Activated T-helper 2 cell treated with anti-CD3 and anti-CD28 coated beads, Interferon-gamma antibody, Interleukin-2, Interleukin-4, amounts not matched to agents 10 μg/mL and 5 μg/mL and 100 μg/mL, durations not matched to agents 14 hours and 24 hours and 36 hours (primary cell): ENCODE measurements at places on chromosomes 4 and X. TPM values are rescaled to one million over a fixed set of nuclear protein-coding genes. Genes with fewer than 3 reads are reported as not detected.

DNA sequence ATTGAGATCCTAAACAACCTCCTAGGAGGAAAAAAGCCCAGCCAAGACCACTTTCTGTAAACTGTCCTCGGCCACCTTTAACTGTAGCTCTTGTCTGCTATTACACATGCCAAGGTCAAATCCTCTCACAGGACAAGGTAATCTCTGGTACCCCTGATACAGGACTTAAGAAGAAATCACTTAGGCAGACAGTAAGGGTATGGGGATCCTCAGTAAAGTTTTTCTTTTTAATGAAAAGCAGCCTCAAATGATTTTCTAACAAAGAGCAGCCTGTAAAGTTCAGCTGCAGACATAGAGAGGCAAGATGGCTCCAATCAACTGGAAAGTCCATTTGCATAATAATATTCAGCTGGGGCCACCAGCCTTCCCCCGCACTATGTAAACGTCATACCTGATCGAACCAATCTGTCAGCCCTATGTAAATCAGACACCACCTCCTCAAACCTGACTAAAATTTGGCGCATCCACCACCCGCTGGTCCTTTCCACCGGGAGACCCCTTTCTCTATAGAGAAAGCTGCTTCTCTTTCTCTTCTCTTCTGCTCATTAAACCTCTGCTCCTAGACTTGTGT, 14.6 kb upstream of the MPP1 start:
- H3K27me3 ChIP-seq: peaks cover 9% of the 10 kb centered on the region
- no peak for DNase-seq
- no peak overlapping the region for H3K27ac ChIP-seq
- H3K4me3 ChIP-seq: no peak overlapping the region
- peaks cover 6% of the 10 kb centered on the region for H3K4me1 ChIP-seq
- H3K36me3 ChIP-seq: no peaks in the 10 kb centered on the region

DNA sequence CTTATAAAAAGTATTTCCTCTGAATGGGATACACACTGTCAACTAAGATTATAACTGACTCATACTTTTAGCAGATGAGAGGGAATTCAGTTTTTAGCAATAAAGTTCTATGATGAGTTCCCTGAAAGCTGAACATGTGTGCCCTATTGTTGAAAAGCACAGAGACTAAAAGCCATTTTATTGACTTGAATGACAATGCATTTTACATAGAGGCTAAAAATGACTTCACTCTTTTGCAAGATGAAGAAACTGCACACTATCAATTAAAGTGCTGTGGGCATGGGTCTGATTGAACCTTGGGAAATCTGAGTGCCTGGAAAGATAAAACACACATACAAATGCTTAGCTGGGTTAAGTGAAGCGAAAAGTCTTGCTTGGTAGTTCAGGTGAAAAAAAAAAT, 633.4 kb downstream of the PDHA2 start:
- no peaks in the 10 kb centered on the region for H3K27me3 ChIP-seq
- no peak for DNase-seq
- H3K4me1 ChIP-seq: no peaks in the 10 kb centered on the region

- H3K27ac ChIP-seq: no peak overlapping the region
- DNase-seq: no peak
- H3K36me3 ChIP-seq: no peaks in the 10 kb centered on the region
- no peak overlapping the region for H3K4me3 ChIP-seq
- peaks cover 2% of the 10 kb centered on the region for H3K4me1 ChIP-seq
Measured at GRCh38 chr4:37246891-37247290, 2.3 kb downstream of the NWD2 start.

Gene TBX22
- total RNA-seq: not detected in 2 replicates

Gene RAB9B
- 0.55 and 0.62 TPM in 2 replicates for total RNA-seq

Gene ZCCHC18
- total RNA-seq: 0.39 and 0.69 TPM in 2 replicates

Gene SULT1E1
- not detected in 2 replicates for total RNA-seq
